ENCODE measurements at places on chromosomes 16 and 17. TPM values are rescaled to one million over a fixed set of nuclear protein-coding genes. Genes with fewer than 3 reads are reported as not detected.
A peak's percentile ranks its signal among the peaks of the same experiment; 100 is the strongest.

Gene SEPTIN1
- total RNA-seq = 8.9 TPM

Gene NPIPB8
- total RNA-seq = not detected

Gene CDRT15L2
- total RNA-seq = 5.5 TPM

Gene OR4D1
- total RNA-seq = 4.6 TPM

Gene PPP1R1B
- 6.5 TPM for total RNA-seq

Gene CCL13
- not detected for total RNA-seq

DNA sequence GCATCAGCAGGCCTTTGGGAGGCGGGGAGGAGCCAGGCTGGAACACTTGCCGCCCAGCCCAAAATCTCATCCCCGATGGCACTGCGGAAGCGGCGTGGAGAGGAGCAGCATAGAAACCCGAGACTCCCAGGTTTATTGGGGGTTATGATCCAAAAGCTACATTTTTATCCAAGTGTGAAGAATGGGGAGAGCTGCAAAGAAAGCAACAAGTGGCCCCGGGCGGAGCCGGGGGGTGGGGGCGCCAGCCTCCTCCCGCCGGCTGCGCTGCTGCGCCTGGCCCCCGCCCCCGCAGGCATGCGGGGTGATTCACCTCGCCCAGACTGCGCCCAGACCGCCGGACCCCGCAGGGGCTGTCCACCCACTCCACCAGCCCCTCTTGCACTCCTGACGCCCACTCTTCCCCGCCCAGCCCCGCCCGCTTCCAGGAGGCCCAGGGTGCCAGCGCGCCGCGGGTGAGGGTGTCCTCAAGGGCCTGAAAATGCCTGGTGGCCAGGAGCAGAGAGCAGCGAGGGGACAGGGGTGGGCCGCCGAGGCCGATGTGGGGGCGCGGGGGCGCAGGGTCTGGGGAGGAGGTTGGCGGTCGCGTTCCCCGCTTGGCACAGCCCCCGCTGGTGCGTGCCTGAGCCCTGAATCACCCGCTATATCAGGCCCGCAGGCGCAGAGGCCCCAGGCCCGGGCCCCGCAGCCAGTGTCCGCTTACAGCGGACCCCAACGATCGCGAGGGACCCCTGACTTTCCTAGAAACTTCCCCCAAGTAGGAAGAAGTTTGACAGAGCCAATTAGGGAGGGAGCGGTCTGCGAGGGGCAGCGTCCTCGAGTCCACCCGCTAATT is 1.3 kb downstream of the CAVIN1 start:
- peak; percentile 58 for DNase-seq

GRCh38 chr17:1087381-1088241 is 90.7 kb downstream of the TIMM22 start:
- DNase-seq = peak; percentile 57

DNA sequence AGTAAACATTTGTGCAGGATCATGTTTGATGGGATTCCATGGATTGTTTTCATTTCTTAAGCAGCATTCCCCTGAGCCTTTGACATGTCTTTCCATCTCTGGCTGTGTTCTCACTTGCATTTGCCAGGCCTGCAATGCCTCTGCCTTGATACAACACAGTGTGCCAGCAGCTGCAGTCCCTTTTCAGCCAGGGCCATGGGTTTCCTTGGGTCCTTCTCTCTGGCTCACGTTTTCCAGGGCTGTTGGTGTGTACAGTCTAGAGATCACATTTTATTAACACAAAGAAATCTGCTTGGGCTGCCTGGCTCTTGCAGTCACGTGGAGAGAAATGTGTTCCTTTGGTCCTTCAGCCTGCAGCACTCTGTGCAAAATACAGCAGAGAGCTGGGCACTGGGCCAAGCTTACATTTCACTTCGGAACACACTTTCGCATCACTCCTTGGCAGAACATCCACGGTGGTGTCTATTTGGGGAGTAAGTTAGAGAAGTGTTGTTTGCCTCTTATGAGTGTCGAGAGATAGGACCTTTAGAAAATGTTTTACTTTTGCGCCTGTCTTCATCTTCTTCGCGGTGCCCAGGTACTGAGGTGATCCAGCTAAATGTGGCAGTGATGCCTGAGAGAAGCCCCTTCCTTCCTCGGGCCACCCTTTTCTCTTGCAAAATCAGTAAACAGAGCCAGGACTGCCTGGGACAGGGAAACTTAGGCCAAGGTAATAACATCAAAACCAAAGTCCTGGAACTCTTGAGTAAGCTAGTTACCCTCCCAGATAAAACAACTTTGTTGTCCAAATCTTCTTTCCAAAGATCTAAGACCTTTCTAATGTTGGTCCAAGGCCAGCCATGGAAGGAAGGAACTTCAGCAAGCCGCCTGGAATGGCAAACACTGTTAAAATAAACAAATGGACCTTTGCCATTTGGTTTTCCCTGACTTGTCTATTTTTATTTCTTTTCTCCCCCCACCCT is 20.9 kb downstream of the HLF start:
- DNase-seq = peak; percentile 91

- DNase-seq = no peak
Observed at GRCh38 chr17:32930512-32930911, 2.6 kb downstream of the TMEM98 start.

DNA sequence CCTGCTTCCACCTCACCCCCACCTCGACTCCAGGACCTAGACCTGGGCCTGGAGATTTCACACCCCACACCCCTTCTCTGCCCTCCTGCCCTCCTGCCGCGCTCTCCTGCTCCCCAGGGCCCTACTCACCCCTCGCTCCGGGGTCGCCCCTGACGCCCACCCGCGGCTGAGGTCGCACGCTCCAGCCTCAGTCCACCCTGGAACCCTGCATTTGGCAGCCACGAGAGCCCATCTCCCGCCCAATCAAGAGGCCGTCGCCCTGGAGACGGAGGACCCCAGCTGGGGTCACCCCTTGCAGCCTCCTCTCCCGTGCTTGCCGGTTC is 16.1 kb downstream of the TLE7 start:
- DNase-seq = no peak

DNA sequence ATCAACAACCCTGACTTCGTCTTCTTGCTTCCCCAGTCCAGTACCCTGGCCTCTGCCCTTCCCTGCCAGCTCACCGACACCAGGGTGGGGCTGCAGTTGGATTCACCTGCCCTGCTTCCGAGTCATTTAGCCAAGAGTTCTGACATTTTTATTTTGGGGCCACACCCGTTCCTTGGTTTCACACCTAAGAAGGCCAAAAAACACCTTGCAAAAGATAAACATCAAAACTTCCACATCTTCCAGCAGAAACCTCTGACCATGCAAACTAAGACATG is 41.8 kb upstream of the GFOD2 start:
- no peak for DNase-seq

- no peak for DNase-seq
Observed at GRCh38 chr17:65994679-65995078, 197.3 kb downstream of the CEP112 start.

- no peak for DNase-seq
Observed at GRCh38 chr17:66115246-66115645, 76.7 kb downstream of the CEP112 start.

DNA sequence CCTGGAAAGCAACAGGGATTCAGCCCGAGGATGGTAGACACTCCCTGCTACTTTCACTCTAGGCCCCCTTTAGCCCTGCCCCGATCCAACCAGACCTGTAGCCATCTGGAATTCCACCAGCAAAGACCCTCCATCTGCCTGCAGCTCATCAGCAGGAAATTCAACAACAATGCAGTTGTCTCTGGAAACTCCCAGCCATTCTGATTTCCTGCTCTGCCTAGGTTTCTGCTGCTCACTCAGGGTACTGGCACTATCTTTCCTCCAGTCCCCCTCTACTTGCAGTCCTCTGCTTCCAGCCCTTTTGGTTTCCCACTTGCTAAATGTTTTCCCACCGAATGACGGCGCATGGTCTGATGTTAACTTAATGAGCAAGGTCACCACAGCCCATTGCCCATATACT is 2.7 kb upstream of the SP6 start:
- DNase-seq = no peak

DNA sequence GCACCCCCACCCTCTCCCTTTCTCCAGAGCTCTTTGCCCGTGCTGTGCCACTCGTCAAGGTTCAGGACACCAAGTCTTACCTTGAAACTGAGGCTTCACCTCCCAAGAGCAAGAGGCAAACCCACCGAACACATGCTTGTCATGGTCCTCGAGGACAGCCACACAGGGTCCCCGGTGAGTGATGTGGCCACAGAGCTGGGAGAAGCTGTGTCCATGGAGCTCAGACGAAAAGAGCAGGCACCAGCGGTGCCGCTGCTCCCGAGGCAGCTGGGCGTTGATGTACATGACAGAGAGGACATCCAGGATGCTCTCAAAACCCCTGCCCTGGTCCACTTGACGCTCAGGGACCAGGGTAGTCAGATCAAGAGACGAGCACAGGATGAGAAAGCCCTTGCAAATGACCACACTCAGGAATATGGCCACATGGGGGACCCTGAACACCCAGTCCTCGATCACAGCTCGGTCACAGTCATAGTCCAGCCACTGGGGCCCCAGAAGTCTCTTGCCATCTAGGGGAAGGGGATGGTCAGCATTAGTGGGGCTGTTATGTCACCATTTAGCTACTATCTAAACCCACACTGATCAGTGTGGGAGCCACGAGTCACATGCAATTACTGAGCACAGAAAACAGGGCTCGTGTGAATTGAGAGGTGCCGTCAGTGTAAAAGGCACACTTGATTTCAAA is 17.8 kb downstream of the MEAK7 start:
- DNase-seq = no peak

DNA sequence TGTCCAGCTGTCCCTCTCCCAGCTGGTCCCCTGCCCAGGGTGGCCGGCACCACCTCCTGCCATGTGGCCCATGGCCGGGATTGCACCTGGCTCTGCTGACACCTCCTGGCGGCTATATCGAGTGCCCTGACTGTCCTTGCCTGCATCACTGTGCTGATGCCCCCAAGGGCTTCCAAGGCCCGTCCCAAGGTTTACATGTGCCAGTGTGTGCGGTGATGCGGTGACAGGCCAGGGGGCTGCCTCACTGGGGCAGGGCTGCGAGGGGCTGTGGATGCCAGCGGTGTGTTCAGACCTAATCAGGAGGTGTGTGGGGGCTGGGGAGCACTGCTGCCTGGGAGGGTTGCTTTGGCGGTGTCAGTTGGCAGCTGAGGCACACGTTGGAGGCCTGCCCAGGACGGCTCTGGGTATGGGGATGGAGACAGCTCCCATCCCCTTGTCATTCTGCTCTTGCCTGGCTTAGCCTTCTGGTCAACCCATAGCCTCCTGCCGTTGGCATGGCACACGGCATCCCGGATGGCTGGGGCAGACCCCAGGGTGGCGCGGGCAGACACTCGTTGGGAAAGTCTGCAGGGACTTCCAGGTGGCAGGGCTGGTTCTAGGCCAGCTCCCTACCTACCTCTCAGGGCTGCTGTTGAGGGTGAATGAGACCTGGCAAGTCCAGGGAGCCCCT is 5.5 kb downstream of the MAP2K3 start:
- DNase-seq = no peak

DNA sequence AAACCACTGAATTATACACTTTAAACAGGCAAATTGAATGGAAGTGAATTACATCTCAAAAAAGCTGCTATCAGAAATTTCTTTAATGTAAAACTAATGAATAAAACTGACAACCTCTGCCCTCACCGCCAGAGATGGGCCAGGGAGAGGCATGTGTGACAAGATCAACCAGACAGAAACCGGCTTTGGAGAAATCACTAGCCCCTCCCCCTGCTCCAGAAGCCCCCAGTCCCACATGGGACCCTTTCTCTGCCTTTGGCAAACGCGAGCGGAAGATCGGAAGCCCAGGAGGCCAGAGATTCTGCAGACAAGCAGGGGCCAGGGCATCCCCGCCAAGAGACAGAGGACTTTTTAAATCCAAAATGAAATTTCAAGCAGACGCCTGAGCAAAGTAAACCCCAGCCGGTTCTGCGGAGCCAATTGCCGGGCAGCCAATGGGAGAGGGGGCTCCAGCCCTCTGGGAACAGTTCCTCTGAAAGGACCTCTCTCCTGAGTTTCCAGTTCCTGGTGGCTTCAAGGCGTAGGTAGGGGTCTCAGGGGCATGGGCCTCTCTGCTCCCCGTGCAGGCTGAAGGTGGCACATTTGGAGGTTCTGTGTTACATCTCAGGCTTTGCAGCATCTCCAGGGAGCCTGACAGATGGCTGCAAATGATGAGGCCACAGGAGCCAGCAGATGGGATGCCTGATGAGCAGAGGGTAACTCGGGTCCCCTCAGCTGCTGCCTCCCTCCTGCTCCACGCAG is 118.1 kb downstream of the GSG1L start:
- DNase-seq = no peak

DNA sequence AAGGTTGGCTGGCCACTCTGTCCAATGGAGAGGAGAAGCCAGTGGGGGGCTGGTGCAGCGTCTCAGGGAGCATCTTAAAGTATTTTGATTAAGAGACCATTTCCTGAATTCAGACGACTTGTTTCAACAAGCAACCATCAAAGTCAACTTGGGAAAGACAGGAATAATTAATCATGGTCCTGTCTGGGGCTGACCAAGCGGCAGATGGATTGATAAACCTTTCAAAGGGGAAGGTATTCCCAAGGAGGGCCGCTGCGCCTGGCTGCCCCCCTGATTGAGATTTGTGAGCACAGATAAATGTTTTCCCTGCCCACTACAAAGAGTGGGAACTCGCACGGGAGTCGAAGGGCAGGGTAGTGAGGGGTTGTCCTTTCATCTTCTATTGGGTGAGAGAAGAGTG is 47.5 kb downstream of the HNF1B start:
- no peak for DNase-seq

- DNase-seq = no peak
Observed at GRCh38 chr17:49383060-49383459, 21.0 kb upstream of the ZNF652 start.

DNA sequence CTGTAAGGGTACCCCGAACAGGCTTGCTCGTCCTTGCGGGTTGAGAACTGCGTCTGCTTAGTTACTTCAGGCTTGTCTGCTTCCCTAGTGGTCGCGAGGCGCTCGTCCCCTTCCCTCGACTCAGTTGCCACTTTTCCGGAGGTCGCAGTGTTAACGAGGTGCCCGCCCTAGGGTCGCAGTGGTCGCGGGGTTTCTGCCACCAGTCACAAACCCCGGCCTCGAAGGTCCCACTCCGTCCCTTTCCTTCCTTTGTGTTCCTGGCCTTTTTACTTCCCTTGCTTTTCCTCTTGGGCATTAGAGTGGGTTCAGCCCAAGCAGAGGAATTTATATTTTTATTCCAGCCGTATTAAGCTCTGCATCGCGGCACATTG is 299 bp downstream of the NUP85 start:
- DNase-seq = no peak

GRCh38 chr16:19785512-19786130 is 67.5 kb downstream of the IQCK start:
- DNase-seq = no peak

DNA sequence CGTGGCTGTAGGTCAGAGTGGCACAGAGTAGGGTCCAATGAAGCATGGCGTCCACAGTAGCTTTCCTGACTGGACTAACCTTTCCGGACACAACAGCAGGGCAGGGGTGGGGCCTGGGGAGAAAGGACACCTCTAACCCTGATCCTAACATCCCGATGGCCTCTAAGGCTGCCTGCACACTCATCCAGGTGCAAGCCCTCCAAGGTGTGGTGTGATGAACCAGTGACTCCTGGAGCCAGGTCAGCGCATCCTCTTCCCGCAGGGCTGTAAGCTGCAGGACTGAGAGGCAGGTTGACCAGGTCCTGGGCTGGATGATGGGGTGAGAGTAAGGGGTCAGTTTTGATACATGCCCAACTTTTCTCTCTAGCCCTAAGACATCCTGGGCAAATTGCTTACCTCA is 3.1 kb upstream of the ERBB2 start:
- DNase-seq = no peak

Data from umbilical cord (tissue), 2 donors.